ENCODE measurements at places on chromosomes 5 and 9.

DNA sequence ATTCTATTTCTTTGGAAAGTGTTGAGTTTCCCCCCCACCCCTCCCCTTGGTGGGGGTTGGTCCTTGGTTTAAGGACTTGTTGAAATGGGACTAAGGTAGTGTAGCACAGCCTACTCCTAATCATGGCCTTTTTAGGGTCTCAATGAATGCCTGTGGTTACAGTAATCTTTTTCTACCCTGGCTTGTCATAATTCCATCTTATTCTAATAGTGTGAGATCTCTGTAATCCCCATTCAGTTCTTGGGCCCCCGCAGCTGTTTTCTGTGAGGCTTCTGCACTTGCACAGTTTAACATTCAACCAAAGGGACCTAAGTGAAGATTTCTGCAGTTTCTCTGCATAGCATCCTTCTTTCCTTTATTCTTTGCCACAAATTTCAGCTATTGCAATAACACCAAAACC, 30.7 kb downstream of the TNFSF15 start:
- DNase-seq, result no peak

GRCh38 chr9:126301985-126302603, 24.5 kb upstream of the MVB12B start:
- DNase-seq, result peak; percentile 14

DNA sequence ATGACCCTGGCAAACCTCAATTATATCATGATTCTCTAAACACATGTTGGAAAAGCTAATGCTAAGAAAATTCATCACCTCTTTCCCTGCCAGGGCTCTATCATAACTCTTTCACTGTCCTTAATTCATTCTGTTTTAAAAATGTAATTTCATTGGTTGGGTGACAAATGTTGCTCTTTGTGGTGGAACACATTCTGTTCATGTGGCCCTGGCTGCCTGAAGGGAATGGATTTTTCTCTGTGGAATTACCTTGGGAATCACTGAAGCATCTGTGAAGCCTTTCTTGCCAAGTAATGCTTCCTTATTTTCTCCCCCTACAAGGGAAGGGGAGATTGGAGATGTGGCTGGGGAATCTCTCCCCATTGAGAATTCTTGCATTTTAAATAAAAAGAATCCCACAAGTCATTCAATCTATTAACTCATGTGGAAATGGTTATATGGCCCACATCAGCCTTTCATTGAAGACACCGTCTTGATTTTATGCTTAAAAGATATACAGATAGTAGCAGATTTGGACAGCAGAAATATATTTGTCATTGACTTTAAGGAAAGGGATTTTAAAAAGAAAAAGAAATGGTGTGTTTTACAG, 201.8 kb upstream of the NMUR2 start:
- no peak for DNase-seq

DNA sequence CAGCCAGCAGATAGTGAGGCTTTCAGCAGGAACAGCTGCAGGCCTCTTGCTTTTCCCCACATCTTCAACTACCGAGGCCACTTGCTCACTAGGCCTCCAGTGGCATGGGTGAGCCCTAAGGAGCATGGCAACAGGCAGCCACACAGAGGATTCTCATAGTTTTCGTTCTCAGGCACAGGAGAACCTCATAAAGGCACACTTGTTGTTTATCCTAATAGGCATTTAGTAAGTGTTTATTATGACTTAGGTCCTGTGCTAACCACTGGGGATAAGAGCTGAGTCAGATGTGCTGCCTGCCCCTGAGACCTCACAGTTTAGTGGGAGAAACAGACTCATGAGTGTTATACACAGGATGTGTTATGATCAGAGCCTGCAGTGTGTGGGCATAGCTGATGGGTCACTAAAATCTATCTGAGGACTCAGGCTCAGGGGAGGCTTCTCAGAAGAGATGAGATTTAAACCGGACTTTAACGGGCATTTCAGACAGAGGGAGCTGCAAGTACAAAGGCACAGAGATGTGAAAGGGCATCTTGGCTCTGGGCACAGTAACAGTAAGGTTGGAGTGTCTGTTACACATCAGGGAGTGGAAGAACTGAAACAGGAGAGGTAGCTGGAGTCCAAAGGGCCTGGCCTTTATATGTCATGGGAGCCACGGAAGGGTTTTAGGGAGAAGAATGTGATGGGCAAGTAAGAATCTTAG, 21.0 kb upstream of the HEMGN start:
- no peak for DNase-seq

DNA sequence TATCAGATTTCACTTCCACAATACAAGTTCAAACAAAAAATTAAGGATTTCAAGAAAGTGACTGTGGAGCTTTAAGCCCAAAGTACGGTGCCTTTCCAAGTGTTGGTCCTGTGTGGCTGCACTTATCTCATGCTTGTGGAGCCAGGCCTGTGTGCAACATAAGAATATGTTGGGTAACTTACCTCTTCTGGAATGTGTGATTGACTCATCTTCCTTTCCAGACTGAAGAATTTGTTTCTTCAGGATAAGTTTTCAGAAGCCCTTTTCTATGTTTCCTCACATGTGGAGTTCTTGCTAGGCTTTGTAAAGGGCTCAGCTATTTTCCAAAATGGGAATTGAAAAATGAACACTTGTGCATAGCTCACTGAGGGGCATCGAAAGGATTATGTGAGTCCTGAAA, 485.1 kb upstream of the PAPPA start:
- DNase-seq, result no peak

GRCh38 chr5:132877938-132878337, 4.5 kb downstream of the LEAP2 start:
- peak; percentile 57 for DNase-seq

DNA sequence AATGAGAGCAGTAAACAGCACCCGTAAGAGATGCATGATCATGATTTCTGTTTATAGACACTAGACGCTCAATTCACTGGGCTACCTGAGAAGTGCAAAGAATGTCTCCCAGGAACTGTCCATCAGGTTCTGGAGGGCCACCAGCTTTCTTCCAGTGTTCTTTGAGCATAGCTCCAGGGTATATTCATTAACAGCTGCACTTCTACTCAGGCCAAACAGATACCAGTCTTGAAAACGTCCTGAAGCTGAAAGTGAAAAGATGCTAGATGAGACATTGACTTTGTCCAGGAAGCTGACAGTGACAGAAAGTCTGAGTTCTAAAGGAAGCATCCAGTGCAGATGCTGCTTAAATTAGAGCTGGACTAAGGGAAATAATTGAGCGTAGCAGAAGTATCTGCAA, 488.7 kb upstream of the TYRP1 start:
- no peak for DNase-seq

DNA sequence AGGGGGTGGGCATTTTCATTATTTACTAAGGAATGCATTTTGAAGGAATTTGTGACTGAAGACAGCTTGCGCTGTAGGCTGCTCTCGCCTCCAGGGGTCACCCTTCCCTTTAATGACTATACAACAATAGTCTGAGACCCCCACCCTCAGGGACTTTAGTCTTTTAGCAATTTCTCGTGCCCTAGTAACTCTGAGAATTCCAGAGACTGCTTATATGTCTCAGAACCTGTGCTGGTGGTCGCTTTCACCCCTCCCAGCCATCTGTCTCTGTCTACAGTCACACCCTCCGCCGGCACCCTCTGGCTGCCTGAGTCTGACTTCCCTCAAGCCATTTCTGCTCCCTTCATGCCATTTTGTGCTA, 671.4 kb downstream of the NR2F1-AS1 start:
- no peak for DNase-seq

- DNase-seq, result no peak
These were observed 865.4 kb downstream of the TLE4 start for GRCh38 chr9:80437091-80437640.

- peak; percentile 68 for DNase-seq
These were observed 79.1 kb downstream of the LHFPL2 start for GRCh38 chr5:78569441-78569840.

DNA sequence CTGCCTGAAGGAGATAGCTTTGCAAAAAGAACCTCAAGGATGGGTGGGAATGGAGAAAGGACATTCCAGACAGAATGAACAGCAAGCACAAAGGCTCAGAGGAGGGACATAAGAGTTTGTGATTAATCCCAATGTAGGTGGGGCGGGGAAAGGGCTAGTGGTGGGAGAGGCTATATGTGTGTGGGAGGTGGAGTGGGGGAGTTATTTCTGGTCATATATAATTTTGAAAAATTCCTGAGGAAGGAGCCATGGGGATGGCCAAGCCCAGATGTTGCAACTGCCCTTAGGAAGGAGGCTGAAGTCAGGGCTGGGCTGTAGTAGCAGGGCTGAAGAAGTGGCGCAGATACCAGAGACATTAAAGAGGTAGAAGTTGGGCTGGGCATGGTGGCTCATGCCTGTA, 13.4 kb upstream of the CCL27 start:
- DNase-seq, result no peak

DNA sequence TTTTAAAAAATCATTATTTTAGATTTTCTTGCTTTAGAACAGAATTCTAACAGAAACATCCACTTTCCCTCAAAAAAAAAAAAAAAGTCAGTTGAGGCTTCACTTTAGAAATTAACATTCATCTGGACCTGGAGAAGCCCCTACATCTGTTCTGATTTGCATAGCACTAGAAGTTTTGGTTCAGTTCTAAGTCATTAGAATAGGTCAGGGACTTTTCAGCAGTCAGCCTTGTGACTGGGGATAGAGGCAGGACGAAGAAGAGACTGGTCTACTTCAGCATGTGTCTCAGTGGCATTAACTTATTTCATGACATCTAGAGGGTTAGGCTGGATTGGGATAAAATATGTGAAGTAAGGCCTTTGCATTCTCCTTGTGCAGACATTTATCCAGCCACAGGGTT, 215.8 kb upstream of the DAB2 start:
- DNase-seq, result no peak

GRCh38 chr5:181050016-181050415, 9.9 kb downstream of the BTNL9 start:
- DNase-seq, result no peak

DNA sequence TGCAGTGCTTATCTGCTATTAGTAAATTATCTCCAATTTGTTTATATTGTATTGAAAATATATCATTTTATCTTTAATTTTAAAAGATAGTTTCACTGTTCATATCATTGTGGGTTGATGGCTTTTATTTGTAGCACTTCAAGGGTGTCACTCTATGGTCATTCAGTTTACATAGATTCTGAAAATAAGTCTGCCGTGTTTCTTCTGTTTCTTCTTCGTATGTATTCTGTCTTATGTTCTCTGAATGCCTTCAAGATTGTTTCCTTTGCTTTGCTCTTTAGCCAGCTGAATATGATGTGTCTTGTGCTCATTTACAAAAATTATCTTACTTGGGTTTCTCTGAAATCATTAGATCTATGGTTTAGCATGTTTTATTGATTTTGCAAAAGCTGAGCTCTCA, 359.9 kb downstream of the CYLC2 start:
- no peak for DNase-seq

DNA sequence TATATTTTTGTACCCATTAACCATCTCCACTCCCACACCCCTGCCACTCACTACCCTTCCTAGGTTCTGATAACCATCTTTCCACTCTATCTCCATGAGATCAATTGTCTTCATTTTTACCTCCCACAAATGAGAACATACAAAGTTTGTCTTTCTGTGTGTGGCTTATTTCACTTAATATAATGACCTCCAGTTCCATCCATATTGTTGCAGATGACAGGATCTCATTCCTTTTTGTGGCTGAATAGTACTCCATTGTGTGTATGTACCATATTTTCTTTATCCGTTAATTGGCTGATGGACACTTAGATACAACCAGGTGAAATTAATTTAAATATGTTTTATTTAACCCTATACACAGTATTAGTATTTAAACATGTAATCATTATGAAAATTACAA, 552.9 kb downstream of the PDE4D start:
- DNase-seq, result no peak

- no peak for DNase-seq
These were observed 9.5 kb upstream of the NFIL3 start for GRCh38 chr9:91433180-91433579.

- DNase-seq, result no peak
These were observed 110.9 kb downstream of the KCNIP1 start for GRCh38 chr5:170614720-170615119.

GRCh38 chr5:176748073-176748966, 62.0 kb upstream of the UNC5A start:
- no peak for DNase-seq

- no peak for DNase-seq
These were observed 599.9 kb downstream of the CSNK1G3 start for GRCh38 chr5:124111886-124112285.

- DNase-seq, result no peak
These were observed 39.6 kb downstream of the TRIO start for GRCh38 chr5:14182761-14183160.

- DNase-seq, result no peak
These were observed 45.0 kb upstream of the ACO1 start for GRCh38 chr9:32339424-32339823.

DNA sequence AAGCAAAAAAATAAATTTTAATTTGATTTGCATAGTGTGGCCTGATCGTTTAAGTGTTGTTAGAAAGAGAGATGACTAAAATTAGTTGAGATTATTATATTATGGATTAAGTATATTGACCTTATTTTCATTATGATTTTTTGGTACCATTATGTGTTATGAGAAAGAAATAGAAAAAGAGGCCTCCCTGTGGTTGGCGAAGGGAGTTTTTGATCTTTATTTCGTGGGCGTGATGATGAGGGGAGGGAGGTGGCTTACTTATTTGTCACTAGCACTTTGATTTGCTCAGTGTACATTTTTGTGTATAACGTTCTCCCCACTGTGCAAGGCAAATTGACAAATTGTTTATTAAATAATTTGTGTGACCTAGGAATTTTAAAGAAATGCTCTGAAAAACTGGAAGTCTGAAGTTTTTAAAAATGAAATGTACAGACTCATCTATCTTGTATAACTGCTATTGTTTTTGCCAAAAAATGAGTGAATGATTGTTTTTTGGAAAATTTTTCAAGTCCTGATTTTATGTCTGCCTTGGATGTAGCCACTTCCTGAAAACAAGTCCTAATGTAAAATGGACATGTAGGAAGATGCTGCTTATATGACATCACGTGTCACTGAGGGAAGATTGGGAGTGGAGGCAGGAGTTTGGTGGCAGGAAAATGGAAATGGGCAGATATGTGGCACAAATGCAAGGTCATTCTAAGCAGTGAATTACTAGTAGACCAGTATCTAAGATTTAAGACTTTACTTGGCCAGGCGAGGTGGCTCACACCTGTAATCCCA, 3.0 kb downstream of the DAPK1 start:
- no peak for DNase-seq

- DNase-seq, result peak; percentile 71
These were observed 183.4 kb downstream of the TMEM38B start for GRCh38 chr9:105877721-105878120.

DNA sequence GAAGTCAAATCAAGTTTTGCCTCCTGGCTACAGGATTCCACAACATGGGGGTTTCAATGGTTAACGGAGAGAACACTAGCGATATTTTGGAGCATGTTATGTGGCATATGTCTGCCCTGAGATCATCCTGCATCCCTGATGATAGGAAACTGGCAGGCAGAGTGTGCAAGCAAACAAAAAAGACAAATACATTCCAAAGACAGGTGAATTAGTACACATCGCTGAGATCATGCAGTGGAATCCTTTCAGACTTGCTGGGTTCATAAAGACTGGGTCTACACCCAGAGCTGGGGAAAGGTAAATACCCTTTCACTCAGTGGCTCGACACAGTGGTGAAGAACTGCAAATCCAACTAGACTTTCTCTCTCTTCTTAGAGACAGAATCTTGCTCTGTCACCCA, 286.5 kb downstream of the EFNA5 start:
- no peak for DNase-seq

GRCh38 chr9:123825342-123826060, 104.4 kb downstream of the DENND1A start:
- no peak for DNase-seq

- no peak for DNase-seq
These were observed 283.6 kb downstream of the EBF1 start for GRCh38 chr5:158816011-158816696.

GRCh38 chr9:104958751-104959150, 30.8 kb upstream of the ABCA1 start:
- no peak for DNase-seq
